ENCODE measurements at places on chromosomes 4 and X.

- no peak for DNase-seq
These were observed 653 bp downstream of the BEX1 start for GRCh38 chrX:103063191-103063845.

- no peak for DNase-seq
These were observed 89.0 kb downstream of the PHEX start for GRCh38 chrX:22121161-22121560.

GRCh38 chr4:189033801-189034347 is 894.6 kb downstream of the TRIML1 start:
- no peak for DNase-seq

DNA sequence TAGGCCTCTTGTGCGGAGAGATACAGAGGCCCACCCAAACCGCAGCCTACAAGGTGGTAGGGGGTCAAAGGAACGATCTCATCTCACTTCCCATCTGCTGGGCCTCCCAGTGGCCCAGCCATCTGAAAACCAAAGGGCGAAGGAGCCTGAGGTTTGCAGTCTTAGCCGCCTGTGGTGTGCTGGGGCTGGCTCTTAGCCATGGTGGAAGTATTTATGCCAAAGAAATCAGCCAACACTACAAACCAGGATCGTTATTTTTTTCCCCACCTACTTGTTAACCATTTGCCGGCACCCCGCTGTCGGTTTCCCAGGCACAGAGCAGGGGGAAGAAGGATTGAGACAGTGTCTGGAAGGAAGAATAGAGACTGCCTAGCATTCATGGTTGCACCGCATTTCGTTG is 30.9 kb upstream of the CDKL5 start:
- no peak for DNase-seq

- DNase-seq, result peak; percentile 38
These were observed 189.9 kb downstream of the INPP4B start for GRCh38 chr4:142656178-142656577.

DNA sequence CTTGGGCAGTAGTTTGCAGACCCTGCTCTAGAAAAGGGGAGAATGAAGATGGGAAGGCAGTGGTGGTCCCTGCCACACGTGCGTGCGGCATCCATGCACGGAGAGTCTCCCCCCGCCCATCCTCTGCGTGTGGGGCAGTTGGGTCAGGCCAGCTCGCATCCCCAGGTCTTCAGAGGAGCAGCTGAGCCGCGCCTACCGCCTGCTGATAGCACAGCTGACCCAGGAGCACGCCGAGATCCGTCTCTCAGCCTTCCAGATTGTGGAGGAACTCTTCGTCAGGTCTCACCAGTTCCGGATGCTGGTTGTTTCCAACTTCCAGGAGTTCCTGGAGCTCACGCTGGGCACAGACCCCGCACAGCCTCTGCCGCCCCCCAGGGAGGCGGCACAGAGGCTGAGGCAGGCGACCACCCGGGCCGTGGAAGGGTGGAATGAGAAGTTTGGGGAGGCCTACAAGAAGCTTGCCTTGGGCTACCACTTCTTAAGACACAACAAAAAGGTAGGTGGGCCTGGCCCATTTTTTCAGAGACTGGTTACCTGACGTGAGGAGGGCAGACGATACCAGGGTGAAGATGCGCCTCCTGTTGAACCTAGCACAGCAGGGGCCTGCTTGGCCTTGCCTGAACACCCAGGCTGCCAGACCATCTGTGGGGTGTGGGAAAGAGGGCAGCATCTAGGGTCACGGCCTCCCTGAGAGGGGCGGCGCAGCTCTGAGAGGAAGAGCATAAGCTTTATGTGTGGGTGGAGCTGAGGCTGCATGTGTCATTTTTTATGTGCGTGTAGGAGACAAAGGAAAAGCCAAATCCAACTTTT is 2.6 kb downstream of the UVSSA start:
- no peak for DNase-seq

- no peak for DNase-seq
These were observed 714.9 kb upstream of the ADGRL3 start for GRCh38 chr4:60485276-60485675.

DNA sequence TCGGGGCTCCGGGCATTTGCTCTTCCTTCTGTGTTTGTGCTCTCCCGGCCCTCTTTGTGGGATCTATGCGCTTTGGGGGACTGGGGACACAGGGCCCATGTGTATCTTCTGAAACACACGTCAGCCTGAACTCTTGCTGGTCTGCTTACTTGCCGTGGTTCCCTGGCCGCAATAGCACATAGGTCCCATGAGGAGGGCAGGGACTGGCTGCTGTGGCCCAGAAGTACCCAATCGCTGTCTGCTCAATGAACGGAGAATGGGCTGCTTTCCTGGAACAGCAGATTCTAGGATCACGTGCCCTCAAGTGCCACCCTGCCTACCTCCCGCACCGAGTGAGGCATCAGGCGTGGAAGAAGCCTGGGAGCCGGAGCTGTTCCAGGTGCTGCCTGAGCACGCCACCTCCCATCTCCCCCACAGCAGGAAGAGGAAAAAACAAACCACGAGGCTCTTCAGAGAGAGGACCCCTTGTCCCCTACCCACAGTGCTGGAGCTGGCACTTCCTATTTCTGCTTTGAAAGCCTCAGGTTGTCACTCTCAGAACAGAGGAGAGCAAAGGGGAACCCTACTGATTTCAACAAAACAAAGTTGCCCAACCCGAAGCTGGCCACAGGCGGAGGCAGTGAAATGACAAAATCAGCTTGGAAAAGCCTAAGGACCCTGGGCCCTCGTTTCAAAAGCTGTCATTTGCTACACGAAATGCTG is 3.8 kb downstream of the G6PD start:
- peak; percentile 56 for DNase-seq

GRCh38 chr4:153497091-153497531 is 31.0 kb downstream of the TMEM131L start:
- peak; percentile 60 for DNase-seq

DNA sequence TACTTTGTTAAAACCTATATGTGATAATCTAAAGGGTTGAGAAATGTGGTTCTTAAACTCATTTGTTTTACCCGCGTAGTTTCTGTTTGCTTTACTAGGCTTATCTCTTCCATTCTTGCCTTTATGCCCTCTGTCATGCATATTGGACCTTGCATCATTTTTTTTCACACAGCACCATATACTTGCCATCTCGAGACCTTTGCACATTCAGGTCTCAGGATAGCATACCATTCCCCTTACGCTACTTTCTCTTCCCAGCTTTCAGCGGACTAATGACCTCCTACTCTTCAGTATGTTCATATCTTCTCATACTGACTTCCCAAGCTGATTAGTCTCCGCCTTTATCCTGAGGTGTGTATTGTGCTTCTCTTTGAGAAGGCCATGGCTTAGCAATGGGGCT is 40.5 kb downstream of the USP38 start:
- DNase-seq, result no peak

DNA sequence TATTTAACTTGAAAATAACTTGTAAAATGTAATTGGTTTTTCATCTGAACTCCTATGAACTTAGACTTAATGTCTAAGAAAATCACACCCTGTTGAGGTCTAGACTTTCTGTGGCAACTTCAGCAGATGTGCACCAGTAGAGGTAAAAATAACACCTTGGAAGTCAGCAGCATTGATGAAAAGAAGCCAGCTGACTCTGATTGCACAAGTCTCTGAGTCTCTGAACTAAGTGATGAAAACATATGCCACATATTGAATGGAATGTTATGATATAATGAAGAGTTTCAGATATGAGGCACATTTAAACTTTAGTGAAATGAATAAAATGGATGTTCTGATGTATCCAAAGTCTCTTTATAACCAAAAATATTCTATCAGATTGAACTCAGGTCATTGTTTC is 155.4 kb downstream of the GPM6A start:
- DNase-seq, result no peak

GRCh38 chrX:121221322-121221977 is 174.0 kb downstream of the GLUD2 start:
- no peak for DNase-seq

GRCh38 chr4:118973295-118973694 is 84.6 kb downstream of the SYNPO2 start:
- no peak for DNase-seq

DNA sequence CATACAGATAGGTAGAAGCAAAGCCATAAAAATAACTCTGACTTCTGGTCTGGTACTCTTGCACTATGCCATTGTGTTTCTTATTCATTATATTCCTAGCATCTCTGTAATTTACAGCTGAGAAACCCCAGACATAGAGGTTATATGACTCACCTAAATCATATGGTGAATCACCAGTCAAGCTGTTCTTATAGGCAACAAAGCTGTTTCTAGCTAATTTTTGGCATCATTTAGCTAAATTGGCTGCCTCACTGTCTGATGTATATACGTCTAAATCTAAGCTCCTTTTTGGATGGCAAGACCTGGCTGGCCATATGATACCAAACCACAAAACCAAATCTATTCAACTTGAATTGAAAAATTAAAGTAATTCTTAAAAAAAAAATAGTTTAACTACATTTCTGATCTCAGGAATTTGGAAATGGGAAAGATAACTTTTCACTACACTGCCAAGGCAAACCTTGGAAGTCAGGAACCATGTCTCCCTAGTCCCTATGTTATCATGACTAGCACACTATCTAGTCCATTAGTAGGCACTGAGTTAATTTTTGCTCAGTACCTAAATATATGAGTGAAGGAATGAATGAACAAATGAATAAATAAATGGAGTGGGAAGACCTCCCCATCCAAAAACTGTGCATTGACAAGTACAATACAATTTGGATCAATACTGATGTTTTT is 41.3 kb upstream of the STAG2 start:
- DNase-seq, result no peak

GRCh38 chrX:97494756-97495372 is 611.2 kb downstream of the RPA4 start:
- DNase-seq, result no peak

GRCh38 chr4:155903453-155903852 is at the start of gene TDO2:
TDO2 (plus strand) TSS chr4:155903696; CDS start chr4:155903759, 63 bp downstream.
- DNase-seq, result no peak

DNA sequence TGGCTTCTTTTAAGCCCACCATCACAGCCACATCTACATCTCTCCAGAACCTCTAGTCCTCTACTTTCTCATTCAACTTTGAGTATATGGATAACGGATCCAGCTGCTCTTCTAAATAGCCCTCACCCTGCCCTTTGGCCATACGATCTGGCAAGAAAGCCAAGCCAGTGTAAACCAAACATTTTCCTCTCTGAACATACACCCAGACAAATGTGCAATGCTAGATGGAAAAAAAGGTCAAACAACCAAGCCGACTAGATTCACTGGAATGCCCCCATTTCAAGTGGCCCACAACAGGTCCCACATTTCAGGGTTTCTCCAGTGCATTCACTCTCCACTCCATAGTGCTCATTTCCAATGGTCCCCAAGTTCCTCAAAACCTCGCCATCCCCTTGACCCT is 24.0 kb downstream of the USP46 start:
- DNase-seq, result no peak

- no peak for DNase-seq
These were observed 212.7 kb upstream of the TBL1X start for GRCh38 chrX:9252182-9252581.

DNA sequence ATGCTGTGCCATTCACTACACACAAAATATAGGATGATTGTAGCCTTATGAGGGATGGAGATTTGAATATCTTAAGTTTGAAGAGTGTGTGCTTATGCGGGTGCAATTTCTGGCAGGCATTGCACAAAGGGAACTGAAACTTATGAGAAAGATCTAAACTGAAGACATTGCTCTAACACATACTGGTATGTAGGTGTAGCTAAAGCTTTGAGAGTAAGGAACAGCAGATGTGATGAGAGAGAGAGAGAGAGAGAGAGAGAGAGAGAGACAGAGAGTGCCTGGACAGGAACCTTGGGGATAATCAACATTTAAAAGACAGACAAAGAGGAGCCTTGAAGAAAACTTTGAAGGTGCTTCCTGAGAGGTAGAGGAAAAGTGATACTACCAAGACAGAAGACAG is 379.7 kb downstream of the SPRY1 start:
- no peak for DNase-seq

- no peak for DNase-seq
These were observed 43.7 kb downstream of the RPS3A start for GRCh38 chr4:151143162-151143561.

DNA sequence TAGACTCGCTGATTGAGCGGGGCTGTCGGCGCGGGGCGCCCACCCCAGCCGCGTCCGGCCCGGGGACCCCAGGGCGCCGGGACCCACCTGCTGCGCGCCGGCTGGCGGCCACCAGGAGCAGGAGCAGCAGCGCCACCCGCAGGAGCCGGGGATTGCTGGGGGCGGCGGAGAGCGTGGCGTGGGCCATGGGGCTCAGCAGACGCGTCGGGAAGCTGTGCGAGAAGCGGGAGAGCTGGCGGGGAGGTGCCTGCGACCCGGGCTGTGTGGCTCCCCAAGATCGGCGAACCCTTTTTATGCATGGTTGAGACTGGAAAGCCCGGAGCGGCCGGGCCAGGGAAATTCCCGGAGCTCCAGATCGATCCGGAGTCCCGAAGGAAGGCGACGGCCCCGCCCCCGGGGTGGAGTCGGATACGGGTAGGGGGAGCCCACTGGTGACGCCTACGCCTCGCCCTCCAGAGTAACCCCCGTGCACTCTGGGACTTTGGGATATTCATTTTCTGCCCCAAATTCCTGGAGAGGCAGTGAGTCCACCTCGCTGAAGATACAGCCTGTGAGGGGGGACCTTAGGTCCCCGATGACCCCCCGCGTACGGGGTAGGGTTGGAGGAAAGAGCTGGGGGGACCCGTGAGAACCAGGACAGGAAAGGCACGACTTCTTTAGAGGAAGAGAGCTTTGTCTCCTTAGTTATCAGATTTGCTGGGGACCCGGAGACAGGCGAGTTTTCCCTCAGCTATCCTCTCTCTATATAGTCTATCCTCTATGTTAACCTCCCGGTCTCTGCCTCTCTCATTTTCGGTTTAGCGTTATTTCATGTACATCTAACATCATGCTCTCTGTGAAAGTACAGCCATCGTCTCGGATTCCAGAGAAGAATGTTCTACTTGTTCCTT is at the start of gene CXCL3:
Gene CXCL3 (minus strand): TSS at position 265 of the 890 bp plus-strand sequence. CDS start 78 bp downstream, at position 187.
- DNase-seq, result peak; percentile 28

- DNase-seq, result no peak
These were observed 9.7 kb downstream of the GIMD1 start for GRCh38 chr4:106358899-106359298.

DNA sequence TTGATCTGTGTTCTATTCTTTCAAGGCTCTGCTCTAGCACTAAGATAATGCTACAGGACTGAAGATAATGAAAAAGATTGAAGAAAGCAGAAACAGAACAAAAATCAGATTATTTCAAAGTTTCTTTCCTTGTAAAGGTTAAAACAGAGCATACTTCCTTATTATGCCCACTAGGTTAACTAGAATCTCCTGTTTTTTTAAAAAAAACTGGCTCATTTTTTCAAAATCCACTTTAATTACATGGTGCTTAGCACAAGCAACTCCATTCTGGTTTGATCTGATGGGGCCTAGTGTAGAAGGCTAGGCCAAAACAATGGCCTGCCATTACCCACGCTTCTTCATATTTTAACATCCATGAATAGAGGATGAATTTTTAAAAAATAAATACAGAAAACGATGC is 1.2 kb upstream of the UBA6 start:
- DNase-seq, result no peak

DNA sequence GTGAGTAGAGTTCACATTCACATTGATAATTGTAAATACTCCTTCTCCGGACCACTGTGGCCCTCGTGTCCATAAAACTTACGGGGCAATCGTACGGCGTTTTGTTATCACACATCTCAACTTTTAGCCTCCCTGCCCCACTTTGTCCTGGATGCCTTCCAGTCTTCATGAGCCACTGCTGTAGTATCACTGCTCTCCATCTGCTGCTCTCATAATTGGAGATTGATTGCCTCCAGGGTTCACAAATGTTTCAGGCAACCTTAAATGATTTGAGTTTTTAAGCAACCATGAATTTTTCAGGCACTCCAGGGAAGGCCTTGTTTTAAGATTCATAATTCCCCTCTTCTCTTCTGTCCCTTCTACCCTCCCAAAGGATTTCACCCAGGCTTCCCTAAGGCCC is 28.4 kb downstream of the ALPK1 start:
- no peak for DNase-seq

Measured in stimulated activated CD8-positive, alpha-beta memory T cell treated with anti-CD3 and anti-CD28 coated beads, Interleukin-4, amount 100 ng/mL, for 48 hours (primary cell).